Activated CD8-positive, alpha-beta T cell treated with anti-CD3 and anti-CD28 coated beads for 36 hours (primary cell): ENCODE measurements at places on chromosomes 13 and 19. TPM values are rescaled to one million over a fixed set of nuclear protein-coding genes. Genes with fewer than 3 reads are reported as not detected.

NLRP4 gene
- not detected for total RNA-seq

PROZ gene
- not detected for total RNA-seq

FAM216B gene
- total RNA-seq: not detected

DNA sequence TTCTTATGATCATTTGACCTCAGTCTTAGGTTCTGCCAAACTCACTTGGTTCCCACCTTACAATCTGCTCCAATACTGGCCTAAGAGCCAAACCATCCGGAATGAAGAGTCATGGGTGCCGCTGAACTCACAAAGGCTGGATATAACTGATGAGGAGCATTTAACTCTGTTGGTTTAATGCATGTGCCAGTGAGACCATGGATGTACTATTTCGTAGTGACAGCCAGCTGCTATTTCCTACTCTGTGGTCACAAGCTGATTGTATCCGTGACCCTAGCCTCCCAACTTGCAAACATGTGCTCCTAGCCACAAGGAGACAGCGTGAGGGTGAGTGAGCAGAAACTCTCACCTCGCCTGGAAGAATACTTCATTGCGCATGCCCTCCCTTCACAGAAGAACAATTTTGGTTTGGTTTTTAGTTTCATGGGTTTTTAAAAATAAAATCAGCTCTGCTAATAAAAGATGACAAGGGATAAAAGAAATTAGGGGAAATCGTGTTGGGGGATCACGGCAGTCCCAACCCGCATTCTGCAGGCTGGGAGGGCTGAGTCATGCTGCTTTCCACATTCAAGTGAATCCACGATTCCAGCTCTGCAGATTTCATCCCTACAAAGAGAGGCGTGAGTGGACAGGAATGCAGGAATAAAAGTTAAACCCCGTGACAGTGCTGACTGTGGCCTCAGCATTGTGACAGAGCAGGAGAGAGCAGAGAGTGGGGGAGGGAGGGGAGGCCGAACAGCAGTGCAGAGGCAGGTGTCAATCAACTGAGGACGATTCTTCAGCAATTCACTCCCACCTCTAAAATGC, 66.8 kb upstream of the RAP2A start:
- no peak for DNase-seq

DNA sequence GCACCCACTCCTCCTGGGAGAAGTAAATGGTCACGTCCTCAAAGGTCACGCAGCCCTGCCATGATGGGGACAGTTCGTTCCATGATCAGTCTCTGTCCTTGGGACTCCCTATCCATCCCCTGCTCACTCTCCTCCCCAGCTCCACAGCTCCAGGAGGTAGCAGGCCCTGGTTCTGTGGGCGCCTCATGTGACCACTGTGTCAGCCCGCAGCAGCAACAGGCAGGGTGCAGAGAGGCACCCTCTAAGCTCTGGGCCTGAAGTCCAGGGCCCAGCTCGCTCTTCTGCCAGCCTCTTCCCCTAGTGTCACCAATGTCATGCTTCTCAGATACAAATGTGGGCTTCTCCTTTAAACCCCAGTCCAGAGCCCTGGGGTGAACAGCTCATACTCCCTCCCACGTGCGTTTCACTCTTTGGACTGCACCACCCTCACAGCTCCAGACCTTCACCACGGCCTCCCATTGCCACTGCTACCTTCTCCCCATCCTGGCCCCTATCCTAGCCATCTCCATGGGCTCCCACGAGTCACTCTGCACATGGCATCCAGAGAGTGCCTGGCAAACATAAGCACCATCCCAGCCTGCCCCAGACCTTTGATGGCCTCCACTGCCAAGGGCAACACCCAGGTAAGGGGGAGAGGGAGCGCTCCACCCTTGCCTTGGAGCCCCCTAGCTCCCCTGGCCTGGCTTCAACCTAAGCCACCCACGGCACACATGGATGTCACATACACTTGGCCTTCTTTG, 2.9 kb downstream of the ZNF792 start:
- DNase-seq: no peak

GRCh38 chr13:43676320-43676719, 110.5 kb downstream of the ENOX1 start:
- no peak for DNase-seq

DNA sequence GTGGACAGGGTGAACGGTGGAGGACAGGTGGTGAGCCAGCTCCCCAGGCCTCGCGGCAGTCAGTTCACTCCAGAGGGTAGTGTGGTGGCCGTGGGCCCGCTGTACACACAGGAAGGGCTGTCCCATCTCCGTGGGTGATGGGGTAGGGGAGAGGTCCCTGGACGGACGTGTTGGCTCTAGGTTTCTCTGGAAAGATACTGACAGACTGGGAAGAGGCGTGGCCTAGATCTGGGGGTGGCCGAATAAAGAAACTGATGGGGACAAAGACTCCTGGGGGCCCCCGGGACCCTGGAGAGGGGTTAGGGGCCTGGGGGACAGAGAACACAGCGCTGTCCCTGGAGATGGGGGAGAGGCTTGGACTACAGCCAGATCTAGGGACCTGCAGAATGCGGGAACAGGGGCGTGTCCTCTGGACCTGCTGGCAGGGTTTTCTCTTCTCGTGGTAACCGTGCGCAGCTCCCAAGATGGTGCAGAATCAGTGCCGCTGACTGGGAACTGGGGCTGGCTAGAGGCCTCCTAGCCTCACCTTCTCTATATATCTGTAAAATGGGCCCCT, 4.0 kb upstream of the PRAM1 start:
- no peak for DNase-seq

- DNase-seq: no peak
Measured at GRCh38 chr13:32134241-32135055, 102.9 kb downstream of the FRY start.

DNA sequence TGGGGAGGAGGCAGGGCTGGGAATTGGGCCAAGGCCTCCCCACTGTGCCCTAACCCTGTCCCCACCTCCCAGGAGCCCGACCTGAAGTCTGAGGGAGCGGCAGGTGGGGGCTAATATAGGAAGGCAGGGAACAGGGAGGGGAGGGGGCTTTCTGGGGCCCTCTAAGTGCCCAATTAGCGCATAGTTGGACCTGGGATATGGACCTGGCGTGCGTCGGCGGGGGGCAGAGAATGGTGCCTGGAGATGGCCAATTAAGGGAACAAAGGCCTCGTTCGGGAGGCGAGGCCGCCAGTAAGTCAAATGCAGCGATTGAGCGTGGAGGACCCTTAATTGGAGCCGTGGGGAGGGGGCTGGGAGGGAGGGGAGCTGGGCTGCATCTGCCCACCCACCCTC, at the start of gene C19orf85:
Gene C19orf85, minus strand, starts transcription at position 90 of the 393 bp plus-strand sequence. CDS start 197 bp downstream, outside the sequence.
- no peak for DNase-seq

DNA sequence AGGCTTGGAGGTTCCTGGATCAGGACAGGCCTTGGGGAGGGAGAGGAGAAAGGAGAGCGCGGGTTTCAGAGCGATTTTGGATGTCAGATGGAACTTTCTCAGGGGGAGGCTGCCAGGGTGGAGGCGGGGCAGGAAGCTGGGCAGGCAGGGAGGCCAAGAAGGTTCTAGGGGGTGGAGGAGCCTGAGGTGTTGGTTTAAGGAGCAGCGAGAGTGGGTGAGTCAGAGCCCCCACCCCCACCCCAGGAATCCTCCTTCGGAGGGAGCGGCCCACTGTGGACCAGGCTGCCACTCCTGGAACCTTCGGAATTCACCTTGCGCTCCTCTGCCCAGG, 15.9 kb upstream of the NOP53 start:
- peak; percentile 54 for DNase-seq

DNA sequence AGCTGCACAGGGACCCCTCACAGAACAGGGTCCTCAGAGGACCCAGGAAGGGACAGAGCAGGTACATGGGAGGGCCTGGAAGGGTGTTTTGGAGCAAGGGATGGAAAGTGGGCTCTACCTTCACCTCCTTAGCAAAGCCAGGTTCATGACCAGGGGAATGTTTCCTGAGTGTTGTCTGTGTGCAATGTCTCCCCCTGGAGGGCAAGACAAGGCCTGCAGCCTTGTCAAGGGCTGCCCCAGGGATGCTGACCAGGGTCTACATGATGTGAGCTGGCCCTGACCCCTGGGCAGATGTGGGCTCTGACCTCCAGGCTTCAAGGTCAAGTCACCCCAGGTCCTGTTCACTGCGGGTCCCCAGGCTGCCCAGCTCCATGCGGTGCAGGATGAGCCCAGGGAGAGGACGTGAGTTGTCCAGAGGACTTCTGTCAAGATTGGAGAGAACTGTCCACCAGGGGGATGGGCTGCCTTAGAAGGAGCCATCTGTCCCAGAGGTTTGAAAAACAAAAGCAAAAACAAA, 1.0 kb upstream of the CEACAM1 start:
- DNase-seq: peak; percentile 83

GRCh38 chr13:99965329-99966000, 6.1 kb downstream of the ZIC5 start:
- no peak for DNase-seq

DNA sequence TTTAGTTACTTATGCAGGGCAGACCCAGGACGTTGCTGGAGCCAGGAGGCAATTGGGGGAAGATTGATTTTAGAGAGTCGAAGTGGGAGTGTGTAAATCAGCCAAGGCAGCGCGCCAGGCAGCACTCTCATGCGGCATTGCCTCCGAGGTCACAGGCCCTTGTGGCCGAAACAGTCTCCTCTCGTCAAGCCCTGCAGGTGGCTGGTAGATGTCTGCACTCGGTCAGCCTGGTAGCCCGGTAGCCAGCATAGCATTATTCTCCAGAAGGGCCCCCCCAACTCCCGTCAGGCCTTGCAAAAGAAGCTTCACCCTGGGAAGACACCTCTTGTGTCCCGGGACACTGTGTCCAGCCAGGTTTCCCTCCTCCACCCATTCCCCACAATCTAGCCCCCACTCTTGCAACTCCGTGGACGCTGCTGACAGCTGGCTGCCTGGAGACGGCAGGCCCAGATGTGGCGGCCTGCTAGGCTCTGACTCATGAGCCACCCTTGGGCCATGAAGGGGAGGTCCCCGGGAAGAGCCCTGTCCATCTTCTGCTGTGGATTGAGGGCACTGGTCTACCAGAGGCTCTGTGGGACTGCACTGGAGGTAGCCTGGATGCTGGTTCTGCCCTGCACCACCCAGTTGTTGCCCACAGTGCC, 2.6 kb upstream of the PEPD start:
- no peak for DNase-seq

DNA sequence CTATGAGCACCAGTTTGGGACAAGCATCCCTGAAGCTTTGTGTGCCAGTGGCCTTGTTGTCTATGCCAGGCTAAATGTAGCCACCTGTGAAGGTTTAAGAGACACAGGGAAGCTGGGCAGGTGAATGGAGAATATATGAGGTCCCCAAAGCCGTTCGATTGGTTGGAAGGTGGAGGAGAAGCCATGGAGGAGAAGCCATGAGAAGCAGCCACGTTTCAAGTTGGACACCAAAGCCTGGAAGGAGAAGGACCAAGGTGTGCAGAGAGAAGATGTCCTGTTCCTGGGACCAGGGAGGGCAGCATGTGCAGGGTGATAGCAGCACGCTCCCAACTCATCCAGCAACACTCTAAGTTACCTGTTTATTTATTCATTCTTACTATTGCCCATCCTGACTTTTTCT, 432.3 kb upstream of the TSHZ3 start:
- DNase-seq: no peak

- no peak for DNase-seq
Measured at GRCh38 chr13:30666113-30666512, 48.4 kb downstream of the USPL1 start.

DNA sequence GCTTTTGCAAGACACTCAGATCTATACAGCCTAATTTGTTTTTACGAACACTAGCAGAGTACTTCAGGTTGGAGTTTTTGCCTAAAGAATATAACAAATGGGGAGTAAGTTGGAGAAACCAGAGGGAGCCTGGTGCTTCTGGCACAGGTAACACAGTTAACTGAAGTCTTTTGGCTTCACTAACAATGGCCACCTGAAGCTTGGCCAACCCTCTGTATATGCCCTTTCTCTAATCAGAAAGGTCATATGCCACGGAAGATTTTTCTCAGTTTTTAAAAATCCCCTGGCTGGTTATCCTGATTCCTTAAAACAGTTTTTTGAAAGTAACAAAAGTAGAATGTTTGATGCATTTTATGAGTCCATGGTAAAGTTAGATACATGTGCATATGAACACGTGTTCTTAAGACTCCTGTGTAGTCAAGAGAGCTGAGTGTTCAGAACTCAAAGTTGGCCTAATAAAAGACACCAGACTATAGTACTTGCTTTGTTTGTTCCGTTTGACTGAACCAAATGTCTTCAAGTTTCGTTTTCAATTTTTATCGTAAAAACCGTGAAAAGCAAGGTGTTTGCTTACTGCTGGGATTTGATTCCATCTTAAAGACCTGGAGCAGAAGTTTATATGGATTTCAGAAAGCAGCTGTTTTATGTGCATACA, 137.5 kb downstream of the KCNRG start:
- no peak for DNase-seq

GRCh38 chr13:39496506-39496905, 106.5 kb downstream of the LHFPL6 start:
- DNase-seq: no peak

DNA sequence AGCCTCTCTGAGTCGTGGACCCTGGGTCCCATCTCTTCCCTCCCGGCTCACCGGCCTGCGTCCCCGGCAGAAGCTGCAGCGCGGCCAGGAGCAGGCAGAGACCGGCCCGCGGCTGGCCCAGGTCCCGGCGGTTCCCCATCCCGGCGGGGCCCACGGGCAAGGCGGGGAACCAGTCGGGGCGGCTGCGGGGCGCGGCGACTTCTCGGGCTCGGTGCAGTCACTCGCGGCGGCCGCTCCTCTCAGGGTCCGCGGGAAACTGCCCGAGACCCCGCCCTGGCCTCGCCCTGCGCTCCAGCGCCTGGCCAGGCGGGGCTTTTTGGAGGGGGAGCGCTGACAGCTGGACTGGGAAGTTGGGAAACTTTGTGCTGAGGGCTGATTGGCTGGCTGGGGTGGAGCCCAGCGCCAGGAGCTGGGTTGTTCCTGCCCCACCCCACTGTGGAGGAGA, at the start of gene COL5A3:
Gene COL5A3, minus strand, starts transcription at position 258 of the 445 bp plus-strand sequence. Its CDS starts 119 bp downstream, at position 139.
- DNase-seq: no peak

GRCh38 chr13:32674503-32674902, 88.3 kb downstream of the PDS5B start:
- DNase-seq: no peak

- DNase-seq: peak; percentile 98
Measured at GRCh38 chr19:47255879-47256692, at the start of gene CCDC9. CCDC9 (plus strand) TSS chr19:47256525; CDS start chr19:47258401, 1,876 bp downstream.
